ENCODE measurements at places on chromosomes 2 and 18.

GRCh38 chr2:85681776-85682175 lies 12.4 kb upstream of the GNLY start:
- DNase-seq = no peak

DNA sequence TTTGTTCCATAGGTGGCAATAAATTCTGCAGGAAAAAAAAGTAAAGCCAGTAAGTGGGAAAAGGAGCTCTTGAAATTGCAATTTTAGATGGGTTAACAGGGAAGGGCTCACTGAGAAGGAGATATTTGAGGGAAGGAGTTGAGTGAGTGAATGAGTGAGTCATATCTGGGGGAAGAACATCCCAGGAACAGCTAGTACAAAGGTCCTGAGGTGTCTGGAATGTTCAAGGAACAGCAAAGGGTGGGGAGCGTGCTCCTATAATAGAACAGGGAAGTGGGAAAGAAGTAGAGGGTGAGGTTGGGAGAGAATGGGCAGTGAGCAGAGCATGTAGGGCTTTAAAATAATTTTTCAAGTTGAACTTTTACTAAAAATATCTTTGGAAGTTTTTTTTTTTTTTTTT lies 68.0 kb upstream of the PSME4 start:
- DNase-seq = no peak

DNA sequence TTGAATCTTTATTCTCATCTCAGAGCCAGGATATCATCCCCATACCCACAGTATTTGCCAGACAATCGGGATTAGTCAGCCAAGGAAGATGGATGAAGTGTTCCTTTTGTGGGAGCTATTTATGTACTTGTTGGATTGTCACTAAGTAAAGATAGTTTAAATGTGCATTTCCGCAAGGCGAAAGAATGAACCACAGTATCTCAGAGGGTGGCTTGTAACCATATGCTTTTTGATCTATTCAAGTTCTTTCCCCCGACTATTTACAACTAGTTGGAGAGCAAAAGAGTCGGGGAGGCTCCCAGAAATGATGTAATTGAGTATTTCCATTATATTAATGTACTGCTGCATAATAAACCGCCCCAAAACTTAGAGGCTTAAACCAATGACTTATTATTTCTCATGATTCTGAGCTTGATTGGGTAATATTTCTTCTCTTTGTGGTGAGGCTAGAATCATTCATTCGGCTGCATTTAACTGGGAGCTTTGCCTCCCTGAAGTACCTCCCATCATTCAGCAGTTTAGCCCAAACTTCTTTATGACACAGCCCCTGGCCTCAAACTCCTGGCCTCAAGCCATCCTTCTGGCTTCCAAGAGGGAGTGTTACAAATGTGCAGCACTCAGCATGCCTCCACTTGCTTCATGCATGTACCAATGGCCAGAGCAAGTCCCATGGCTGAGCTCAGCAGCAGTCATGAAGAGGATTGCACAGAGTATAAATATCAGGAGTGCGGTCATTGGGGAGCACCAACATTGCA lies 423.7 kb downstream of the METTL4 start:
- no peak for DNase-seq

- DNase-seq = no peak
Measured at GRCh38 chr18:32937066-32937465, 164.2 kb upstream of the KLHL14 start.

DNA sequence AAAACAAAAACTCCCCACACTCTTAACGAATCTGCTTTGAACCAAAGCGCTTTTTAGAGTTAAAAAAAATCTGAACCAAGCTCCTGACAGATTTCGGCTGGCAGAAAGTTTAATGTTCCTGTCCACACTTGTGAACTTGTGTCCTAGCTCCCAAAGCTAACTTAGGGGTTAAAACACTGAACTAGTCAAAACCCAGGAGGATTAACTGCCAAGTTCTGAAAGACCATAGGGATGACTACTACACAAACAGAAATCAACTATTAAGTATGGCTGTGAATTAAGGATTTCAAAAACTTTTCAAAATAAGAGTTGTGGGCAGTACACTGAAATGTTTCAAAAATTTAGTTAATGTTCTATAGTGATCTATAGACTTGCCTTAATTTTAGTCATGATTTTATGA lies 26.2 kb upstream of the CDKL4 start:
- no peak for DNase-seq

DNA sequence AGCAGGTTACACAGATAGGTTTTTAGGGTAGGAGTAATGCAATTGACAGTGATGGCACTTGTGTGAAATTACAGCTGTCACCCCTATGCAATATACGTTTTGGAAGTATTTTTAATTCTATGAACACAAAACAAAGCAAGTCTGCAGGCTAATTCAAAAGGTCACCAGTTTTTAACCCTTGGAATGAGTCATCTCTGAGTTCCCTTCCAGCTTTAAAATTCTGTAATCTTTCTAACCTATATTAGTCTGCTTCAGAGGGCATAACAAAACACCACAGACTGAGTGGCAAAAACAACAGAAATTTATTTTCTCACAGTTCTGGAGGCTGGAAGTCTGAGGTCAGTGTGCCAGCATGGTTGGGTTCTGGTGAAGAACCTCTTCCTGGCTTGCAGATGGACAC lies 596.9 kb upstream of the HNMT start:
- no peak for DNase-seq

DNA sequence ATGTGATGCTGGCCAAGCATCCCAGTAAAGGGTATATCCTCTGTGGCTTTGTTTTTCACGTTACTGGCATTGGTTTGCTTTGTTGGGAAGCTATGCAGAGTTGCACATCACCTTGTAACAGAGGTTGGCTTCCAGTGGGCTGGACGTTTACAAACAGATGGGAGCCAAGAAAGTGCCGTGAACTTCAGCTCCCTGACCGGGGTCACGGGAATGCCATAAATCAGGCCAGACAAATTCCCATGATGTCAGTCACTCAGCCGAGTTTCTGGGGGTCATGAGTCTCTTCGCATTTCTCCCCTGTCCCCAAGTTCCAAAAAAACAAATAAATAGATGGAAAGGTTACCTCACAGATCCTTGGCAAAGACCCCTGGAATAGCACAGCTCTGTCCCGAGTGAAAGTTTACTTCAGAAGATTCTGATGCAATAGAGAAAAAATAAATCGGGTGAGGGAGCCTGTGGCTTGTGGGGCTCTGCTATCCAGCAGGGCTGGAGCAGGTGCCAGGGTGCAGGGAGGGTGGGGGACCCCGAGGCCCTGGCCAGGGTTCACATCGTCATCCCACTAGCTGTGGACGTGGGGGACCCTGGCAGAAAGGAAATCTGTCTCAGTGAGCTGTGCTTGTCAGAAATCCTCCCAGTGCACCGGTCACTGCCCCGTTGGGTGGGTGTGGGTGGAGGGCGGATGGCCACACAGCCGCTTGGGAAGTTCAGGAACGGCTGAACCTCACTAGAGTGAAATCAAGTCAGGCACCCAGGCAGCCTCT lies 27.8 kb downstream of the TWIST2 start:
- DNase-seq = no peak

- no peak for DNase-seq
Measured at GRCh38 chr2:57204364-57204763, 842.2 kb upstream of the VRK2 start.

DNA sequence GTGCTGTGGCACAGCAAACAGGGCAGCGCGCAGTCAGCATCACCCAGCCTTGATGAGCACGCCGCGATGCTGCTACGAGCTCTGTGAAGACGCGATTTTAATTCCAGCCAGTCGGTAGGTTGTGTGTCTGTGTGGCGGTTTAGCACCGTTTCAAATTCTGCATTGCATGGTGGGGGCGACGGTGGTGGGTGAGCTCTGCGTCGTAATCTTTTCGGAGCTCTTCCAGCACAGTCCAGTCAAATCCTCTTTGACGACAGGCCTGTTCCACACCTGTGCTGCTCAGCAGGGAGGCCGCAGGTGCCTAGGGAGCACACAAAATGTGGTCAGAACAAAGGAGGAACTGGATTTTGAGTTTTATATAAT lies 8.6 kb downstream of the ALLC start:
- no peak for DNase-seq

- no peak for DNase-seq
Measured at GRCh38 chr18:55384551-55385275, 203.3 kb downstream of the TCF4 start.

GRCh38 chr2:113196839-113197238 lies 23.1 kb downstream of the PSD4 start:
- no peak for DNase-seq

GRCh38 chr2:168545439-168546082 lies 89.5 kb downstream of the CERS6 start:
- no peak for DNase-seq

DNA sequence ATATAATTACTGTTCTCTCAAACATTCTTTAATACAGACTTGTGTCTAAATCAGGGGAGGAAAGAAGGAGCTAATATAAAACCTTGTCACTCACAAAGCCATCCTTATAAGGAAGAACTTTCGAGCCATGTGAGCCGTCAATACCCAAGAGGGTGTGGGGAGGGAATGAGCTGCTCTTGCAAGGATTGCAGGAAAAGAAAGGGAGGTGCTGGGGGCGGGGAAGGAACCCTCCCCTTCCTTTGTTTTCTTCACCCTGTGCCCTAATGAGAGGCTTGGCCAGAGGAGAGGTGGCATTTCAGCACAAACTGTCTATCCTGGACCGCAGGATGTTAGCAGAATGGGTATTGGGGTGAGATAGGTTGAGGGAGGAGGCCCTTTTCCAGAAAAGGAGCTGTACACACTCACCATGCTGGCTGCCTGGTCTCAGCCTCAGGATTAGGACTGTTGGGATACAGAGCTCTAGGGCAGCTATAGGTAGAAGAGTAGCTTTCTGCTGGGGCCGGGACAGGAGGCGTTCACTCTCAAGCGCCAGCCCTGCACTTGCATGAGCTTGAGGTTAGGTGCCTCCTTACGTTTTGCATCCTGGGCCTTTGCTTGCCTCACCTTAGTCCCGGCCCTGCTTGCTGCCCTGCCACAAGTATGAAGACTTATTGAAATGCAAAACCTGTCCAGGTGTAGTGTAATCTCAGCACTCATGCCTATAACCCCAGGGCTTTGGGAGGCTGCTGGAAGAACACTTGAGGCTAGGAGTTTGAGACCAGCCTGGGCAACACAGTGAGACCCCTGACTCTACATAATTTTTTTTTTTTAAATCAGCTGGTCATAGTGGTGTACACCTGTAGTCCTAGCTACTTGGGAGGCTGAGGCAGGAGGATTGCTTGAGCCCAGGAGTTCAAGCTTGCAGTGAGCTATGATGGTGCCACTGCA lies 190.5 kb downstream of the LOXHD1 start:
- no peak for DNase-seq

- DNase-seq = no peak
Measured at GRCh38 chr18:10249801-10250200, 204.6 kb upstream of the APCDD1 start.

GRCh38 chr2:183029219-183029618 lies 9.0 kb downstream of the NCKAP1 start:
- DNase-seq = no peak

DNA sequence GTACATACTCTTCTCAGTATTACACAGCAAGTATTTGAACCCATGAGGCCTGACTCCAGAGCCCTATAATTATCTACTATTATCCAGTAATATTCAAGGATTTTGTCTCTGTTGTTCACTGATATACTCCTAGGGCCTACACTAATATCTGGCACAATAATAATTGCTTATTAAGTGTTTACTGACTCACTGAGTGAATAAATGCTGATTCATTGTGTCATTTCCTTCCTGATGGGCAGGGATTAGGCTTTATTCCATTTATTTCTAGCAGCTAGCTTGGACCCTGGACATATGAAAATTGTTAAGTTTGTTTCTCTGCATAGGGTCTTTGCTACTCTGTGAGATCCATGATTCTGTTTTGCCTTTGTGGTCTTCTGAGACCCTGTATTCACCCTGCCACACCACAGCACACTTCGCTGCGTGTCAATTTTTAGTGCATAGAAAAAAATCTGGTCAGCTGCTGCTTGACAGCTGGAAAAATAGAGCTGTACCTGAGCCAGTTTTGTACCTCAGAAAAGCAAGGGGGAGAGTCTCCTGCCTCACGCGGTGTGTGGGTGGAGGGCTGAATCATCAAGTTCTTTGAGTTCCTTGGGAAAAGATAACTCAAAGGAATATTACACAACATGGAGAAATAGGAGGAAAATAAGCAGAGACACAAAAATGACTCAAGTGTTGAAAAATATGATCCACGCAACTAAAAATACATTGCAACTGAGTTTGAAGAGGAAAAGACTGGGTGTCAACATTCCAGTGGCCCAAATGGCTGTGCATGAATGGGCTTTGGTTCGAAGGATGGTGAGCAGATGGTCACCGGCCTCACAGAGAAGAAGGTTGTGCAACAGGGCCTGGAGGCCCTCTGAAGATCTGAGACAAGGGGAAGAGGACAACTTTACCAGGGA lies 18.9 kb upstream of the DPP4 start:
- DNase-seq = no peak

- DNase-seq = no peak
Measured at GRCh38 chr2:232328032-232328422, 50.5 kb upstream of the ALPP start.

GRCh38 chr2:191682126-191682525 lies 4.2 kb downstream of the NABP1 start:
- no peak for DNase-seq

- DNase-seq = no peak
Measured at GRCh38 chr2:222360146-222360545, 61.3 kb upstream of the PAX3 start.

DNA sequence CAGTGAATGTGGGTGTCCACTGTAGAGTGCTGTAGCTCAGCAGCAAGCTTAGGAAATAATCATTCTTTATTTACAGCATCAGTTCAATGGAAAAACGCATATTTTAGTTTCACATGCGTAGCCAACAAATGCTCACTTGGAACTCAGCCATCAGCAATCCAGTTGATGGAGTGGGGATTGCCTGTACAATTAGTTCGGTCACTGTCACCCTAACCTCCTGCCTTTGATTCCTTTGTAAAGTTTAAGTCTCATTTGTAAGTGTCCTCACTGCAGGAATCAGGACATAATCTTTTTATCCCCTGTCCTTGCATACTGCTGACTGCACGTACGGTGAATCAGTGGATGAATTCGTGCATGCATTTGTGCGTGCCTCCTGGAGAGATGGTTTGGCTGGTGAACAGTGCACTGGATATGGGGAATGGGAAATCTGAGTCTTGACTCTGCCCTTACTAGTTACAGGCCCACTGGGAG lies 55.9 kb downstream of the RAB31 start:
- no peak for DNase-seq

GRCh38 chr2:96336104-96336775 lies 674 bp downstream of the NCAPH start:
- no peak for DNase-seq

DNA sequence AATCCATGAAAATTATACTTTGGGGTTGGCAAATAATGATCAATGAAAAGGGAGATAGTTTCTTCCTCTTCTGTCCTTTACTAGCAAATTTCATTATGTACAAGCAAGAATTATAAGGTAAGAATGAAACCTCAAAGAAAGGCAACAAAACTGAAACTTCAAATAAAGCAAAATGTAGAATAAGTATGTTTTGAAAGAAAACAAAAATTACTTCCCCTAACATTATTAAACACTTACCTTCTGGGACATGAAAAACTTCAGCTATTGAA lies 29.4 kb downstream of the THADA start:
- DNase-seq = no peak
